HepG2 (cell line): ENCODE measurements at places on chromosomes 1 and 21. TPM values are rescaled to one million over a fixed set of nuclear protein-coding genes. Genes with fewer than 3 reads are reported as not detected.
A peak's percentile ranks its signal among the peaks of the same experiment; 100 is the strongest.

DNA sequence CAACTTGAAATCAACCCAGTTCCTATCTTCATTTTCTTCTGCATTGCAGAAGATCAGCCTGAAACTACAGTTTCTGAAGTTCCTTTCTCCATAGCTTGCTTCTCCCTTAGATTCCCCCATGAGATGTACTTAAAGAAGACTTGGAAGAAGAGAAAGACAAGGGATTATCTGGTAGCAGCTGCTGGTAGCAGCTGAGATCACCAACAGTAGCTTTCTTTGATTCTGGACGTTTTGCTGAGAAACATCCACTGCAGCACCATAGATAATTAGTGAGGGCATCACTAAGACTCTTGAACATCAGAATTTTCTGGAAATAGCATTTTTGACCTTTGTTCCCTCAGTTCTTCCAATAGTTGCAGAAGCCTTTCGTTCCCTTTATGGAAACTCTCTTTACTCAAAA lies 465 bp upstream of the CFHR3 start:
- DNase-seq, result no peak

- DNase-seq, result no peak
Observed at GRCh38 chr21:31371715-31372470, 27.8 kb upstream of the TIAM1 start.

DNA sequence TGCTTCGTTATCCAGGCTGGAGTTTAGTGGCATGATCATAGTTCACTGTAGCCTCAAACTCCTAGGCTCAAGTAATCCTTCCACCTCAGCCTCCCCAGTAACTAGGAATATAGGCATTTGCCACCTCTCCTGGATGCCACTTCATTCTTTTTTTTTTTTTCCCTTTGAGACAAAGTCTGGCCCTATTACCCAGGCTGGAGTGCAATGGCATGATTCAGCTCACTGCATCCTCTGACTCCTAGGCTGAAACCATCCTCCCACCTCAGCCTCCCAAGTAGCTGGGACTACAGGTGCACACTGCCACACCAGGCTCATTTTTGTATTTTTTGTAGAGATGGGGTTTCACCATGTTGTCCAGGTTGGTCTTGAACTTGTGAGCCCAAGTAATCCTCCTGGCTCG lies 19.3 kb downstream of the OSBPL9 start:
- DNase-seq, result no peak

DNA sequence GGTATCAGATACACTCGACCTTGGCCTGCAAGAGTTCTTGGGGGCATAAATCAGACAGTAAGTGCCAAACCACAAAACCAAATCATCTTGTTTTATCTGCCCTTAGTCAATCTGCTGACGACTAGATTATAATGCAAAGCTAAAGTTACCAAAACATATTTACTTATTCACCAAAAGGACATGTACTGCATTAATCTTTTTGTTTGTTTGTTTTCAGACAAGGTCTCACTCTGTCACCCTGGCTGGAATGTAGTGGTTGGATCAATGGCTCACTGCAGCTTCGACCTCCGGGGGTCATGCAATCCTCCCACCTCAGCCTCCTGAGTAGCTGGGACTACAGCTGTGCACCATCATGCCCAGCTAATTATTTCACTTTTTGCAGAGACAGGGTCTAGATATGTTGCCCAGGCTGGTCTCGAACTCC lies 114.7 kb downstream of the APP start:
- no peak for DNase-seq

- DNase-seq, result no peak
Observed at GRCh38 chr1:235939480-235939775, 72.7 kb upstream of the LYST start.

DNA sequence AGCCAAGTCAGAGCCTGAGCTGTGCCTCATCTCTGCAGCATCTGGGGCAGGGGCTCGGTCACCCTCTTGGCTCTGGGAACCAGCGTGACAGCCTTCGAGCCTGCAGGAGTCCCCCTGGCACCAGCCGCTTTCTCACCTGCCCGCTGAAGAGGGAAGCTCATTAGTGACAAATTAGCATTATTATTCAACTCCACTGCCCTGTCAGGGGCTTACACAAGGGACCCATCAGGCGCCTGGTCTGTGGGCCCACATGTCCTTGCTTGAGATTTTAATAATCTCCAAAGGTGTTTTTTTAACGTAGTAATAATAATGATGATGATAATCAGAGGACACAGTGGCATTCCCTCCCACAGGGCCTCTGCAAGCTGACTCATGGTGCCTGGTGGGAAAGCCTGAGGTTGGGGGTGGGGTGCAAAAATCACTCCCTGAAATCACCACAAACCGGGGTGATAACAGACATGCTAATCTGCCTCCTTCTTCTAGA lies 98.1 kb upstream of the IGSF21 start:
- no peak for DNase-seq

KRTAP6-2 gene
- not detected in 2 replicates for total RNA-seq

- no peak for DNase-seq
Observed at GRCh38 chr1:155069551-155070157, 6.1 kb downstream of the EFNA4 start.

- DNase-seq, result peak; percentile 51
Observed at GRCh38 chr1:204726478-204726877, 40.9 kb upstream of the LRRN2 start.

- DNase-seq, result peak; percentile 82
Observed at GRCh38 chr1:94926915-94927404, at the start of gene CNN3. CNN3 (minus strand) TSS chr1:94927110; CDS start chr1:94926894, 216 bp downstream.

CRYBG2 gene
- total RNA-seq, result 0.39 and 1.3 TPM in 2 replicates

FHAD1 gene
- not detected in 2 replicates for total RNA-seq

DNA sequence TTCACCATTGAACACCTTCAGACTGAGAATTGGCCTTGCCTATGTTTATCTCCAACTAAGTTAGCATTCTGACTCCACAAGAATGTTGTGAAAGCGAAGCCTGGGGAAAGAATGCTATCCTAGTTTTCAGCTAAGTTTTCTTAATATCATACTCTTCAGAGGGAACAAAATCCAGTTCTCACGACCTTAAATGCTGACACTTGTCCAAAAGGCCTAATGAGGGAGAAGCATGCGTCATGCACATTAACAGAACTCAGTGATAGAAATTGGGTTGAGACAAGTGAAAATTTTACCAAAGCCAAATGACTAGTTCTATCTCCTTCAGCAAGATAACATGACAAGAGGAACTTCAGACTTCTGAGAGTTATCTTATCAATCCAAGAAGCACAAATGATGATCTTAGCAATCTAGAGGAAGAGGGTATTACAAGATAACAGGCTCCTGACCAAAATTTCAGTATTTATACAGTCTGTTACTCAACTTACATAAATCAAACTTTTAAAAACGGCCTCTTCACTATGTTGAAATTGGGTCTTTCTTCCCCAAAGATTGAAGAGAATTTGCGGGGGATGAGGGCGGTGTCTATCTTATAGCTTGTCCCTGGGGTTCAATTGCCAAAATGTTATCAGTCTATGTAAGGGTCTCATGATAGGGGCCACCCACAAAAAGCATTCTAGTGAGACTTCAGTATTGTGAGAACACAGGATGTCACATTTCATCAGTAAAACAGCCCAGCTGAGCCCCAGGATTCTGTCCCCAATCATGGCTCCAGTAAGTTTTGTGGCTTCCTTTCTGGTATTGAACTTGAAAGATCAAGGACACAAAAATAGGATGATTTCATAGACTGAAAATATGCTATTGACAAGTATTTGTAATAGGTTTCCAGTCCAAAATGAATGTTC lies 26.5 kb upstream of the SLC45A3 start:
- DNase-seq, result no peak

GRCh38 chr1:231376101-231376500 lies 38.0 kb downstream of the SPRTN start:
- DNase-seq, result no peak

- no peak for DNase-seq
Observed at GRCh38 chr21:21156957-21157356, 158.7 kb downstream of the NCAM2 start.
